ENCODE measurements at places on chromosomes 1 and 21.

GRCh38 chr1:225366552-225366951, 61.3 kb downstream of the LBR start:
- DNase-seq = no peak

DNA sequence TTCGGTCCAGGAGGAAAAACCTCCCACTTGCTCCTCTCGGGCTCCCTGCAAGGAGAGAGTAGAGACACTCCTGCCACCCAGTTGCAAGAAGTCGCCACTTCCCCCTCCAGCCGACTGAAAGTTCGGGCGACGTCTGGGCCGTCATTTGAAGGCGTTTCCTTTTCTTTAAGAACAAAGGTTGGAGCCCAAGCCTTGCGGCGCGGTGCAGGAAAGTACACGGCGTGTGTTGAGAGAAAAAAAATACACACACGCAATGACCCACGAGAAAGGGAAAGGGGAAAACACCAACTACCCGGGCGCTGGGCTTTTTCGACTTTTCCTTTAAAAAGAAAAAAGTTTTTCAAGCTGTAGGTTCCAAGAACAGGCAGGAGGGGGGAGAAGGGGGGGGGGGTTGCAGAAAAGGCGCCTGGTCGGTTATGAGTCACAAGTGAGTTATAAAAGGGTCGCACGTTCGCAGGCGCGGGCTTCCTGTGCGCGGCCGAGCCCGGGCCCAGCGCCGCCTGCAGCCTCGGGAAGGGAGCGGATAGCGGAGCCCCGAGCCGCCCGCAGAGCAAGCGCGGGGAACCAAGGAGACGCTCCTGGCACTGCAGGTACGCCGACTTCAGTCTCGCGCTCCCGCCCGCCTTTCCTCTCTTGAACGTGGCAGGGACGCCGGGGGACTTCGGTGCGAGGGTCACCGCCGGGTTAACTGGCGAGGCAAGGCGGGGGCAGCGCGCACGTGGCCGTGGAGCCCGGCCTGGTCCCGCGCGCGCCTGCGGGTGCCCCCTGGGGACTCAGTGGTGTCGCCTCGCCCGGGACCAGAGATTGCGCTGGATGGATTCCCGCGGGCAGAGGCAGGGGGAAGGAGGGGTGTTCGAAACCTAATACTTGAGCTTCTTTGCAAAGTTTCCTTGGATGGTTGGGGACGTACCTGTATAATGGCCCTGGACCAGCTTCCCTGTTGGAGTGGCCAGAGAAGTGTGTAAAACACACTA, 45.3 kb downstream of the MRPL39 start:
- no peak for DNase-seq

- no peak for DNase-seq
Observed at GRCh38 chr1:193348769-193349535, 162.5 kb upstream of the B3GALT2 start.

- DNase-seq = no peak
Observed at GRCh38 chr21:39012326-39013230, 170.7 kb downstream of the PSMG1 start.

DNA sequence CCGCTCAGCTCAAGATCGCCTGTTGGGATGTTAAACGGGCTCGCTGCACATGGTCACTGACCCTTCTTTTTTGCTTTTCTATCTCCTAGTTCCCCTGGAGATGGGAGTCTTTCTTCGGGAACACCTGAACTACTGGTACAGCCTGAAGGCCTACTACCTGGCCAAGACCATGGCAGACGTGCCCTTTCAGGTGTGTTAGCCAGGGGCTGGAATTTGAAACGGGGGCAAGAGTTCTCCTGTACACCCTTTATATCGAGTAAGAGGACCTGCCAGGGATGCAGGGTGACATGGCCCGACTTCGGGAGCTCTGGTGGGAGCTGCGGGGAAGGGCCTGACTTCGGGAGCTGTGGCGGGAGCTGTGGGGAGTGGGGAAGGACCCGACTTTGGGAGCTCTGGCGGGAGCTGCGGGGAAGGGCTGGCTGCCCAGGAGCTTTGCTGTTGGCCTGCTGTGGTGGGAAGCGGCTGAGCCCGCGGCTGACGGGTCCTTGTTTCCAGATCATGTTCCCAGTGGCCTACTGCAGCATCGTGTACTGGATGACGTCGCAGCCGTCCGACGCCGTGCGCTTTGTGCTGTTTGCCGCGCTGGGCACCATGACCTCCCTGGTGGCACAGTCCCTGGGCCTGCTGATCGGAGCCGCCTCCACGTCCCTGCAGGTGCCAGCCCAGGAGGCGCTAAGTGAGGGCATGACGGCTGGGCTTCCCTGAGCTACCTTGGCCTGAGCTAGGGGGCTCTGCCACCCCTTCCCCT, 24.0 kb downstream of the TFF3 start:
- no peak for DNase-seq

GRCh38 chr1:2003541-2004131, at the start of gene CFAP74:
Gene CFAP74, minus strand, starts transcription at chr1:2003786. Its CDS starts 12,830 bp downstream, at chr1:1990956.
- peak; percentile 84 for DNase-seq

DNA sequence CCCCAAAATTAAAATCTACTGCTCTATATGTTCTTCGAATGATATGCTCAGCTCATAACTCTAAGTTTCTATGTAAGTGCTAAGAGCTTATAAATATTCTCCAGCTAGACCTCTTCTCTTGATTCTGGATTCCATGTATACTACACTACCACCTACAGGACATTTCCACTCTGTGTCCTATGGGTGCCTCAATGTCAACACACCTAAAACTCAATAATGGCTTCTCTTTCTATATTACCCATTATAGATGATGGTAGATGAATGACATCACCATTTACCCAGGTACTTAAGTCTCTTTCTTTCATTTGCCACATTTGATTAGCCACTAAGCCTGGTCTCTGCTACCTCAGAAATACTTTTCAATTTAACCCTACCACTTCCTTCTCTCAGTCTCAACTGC, 41.3 kb downstream of the TBX19 start:
- no peak for DNase-seq

- no peak for DNase-seq
Observed at GRCh38 chr1:28172713-28173150, 3.8 kb downstream of the PTAFR start.

GRCh38 chr1:147246044-147246690, 3.7 kb downstream of the CHD1L start:
- no peak for DNase-seq

Measured in NCI-H1417 (cell line).